ENCODE measurements at places on chromosomes 2 and 18.

GRCh38 chr2:102615620-102616436 is 3.5 kb upstream of the SLC9A2 start:
- DNase-seq: peak; percentile 45

DNA sequence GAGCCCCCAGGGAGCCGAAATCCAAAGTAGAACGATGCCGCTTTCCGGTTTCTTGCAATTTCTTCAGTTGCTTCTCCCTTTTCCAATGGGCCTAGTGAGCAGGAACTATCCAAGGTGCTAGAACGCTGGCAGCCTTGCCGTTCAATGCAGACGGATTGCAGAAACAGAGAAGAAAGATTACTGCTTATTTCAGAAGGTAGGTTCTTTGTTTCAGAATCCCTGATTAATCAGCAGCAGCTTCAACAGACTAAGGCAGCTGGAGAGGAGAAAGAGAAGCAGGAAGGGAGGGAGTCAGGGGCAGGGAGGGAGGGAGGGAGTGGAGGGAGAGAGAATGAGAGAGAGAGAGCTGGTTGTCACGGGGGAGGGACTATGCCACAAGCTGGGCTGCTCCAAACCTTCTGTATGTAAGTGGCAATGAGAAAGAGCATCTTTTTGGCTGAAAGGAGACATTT is 576 bp downstream of the NYAP2 start:
- peak; percentile 4 for DNase-seq

DNA sequence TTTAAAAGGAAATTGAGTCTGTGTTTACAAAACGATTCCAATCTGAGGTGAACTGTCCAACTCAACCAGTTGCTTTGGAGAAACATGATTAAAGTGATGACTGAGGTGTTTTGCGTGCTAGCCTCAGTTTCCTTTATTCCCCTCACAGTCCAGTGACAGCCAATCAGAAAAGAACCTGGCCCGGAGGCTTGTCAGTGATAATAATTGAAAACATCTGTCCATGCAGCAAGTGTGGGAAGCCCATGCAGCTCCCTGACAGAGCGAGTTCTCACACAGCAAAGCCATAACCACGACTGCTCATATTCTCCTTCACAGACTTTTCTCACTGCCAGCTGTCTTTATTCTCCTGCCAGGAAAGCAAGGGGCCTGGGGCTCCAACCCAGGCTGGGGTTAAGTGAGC is 613.4 kb downstream of the ARHGAP15 start:
- DNase-seq: no peak

GRCh38 chr2:88239781-88240180 is 69.6 kb downstream of the THNSL2 start:
- DNase-seq: no peak

GRCh38 chr2:237816531-237816930 is 18.0 kb downstream of the RBM44 start:
- DNase-seq: no peak

- DNase-seq: no peak
Measured at GRCh38 chr18:44852818-44853217, 172.1 kb downstream of the SETBP1 start.

GRCh38 chr2:71667256-71668182 is 214.2 kb downstream of the DYSF start:
- no peak for DNase-seq

- DNase-seq: peak; percentile 83
Measured at GRCh38 chr2:134245340-134245984, 8.4 kb upstream of the MGAT5 start.

DNA sequence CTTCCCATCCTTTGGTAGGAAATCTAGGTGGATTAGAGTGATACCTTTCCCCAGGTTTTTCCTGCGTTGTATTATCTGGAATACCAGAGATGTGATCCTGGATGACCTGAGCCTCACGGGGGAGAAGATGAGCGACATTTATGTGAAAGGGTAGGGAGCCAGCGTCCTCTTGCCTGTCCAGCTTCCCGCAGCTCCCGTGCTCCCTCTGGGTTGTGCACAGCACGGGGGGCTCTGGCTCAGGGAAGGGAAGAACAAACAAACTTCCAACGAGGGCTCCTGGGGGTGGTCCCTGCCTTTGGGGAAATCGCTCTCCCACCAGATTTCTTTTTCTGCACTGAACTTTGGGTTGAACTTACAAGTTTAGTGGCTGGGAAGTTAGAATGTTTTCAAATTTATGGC is 215.7 kb downstream of the DYSF start:
- DNase-seq: no peak

- no peak for DNase-seq
Measured at GRCh38 chr18:54209471-54210180, 14.8 kb downstream of the MBD2 start.

DNA sequence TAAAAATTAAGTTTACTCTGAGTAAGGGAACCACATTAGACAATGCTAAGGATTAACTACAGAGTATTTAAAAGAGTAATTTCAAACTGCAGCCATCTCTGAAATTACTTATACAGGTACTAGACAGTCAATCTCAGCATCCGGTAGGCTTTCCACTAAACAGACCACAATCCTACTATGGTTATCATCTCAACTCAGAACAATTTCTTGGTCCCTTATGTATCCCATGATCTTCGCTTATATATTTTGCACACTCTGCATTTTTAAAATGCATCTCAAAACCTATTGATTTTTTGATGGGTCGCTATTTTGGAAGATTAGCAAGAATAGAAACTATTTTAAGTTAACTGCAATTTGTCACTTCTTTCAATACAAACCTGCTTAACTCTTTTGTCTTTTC is 1.4 kb downstream of the PPP4R1 start:
- DNase-seq: no peak

DNA sequence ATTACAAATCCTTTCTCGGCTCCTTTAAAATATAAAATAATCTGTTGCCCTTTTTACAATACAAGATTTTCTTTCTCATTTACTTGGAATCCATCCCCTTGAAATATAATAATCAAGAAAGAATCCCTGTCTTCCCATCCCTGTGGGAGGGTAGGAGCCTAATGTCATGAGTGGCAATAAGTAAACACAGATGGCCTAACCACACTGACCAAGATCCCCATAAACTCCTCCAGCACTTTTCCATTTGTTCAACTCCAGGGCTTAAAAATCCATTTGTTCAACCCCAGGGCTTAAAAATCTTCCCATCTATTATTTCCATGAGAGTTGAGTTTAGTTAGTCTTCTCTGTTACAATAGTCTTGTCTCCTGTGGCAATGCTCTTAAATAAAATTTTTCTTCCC is 297.6 kb downstream of the CDH7 start:
- no peak for DNase-seq

DNA sequence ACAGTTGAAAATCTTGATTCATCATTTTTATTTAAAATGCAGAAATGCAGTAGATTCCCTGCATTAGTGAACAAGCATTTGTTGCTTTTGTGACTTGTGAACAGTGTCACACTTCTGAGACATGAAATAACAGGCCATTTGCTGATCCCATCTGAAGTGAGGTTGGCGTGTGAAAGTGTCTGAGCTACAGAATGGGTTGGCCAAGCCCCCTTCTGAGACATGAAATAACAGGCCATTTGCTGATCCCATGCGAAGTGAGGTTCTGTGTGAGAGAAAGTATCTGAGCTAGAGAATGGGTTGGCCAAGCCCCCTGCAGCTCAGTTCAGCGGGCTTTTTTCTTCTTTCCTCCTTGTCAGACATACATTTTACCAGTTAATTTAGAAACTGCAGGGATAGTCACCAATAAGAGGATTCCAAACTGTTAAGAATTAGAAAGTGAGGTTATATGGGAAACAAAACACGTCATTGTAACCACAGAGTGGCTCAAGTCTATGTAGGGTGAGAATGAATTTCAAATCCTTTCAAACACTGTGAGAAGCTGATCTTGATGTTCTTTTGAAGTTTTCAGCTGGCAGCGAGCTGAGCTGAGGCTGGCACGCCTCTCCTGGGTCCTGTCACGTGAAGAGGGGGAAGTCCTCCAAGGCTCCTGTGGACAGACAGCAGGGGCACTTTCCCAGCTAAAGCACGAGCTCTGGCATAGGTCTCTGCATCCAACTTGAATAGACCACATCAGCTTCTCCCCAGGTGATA is 339.2 kb upstream of the SALL3 start:
- DNase-seq: no peak

DNA sequence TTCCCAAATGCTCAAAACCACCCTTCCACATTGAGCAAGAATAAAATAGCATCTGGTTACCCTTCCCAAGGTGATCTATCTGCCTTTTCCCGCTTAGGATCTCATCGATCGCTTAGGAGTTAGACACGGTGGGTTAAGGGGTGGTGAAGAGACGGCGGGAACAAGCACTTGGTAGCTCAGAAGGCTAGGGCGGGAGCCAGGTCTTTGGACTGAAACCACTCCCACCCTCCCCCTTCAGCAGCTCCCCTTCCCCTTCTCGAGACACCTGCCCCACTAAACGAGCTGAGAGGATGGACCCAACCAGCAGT is 513 bp downstream of the THOC1 start:
- DNase-seq: no peak

DNA sequence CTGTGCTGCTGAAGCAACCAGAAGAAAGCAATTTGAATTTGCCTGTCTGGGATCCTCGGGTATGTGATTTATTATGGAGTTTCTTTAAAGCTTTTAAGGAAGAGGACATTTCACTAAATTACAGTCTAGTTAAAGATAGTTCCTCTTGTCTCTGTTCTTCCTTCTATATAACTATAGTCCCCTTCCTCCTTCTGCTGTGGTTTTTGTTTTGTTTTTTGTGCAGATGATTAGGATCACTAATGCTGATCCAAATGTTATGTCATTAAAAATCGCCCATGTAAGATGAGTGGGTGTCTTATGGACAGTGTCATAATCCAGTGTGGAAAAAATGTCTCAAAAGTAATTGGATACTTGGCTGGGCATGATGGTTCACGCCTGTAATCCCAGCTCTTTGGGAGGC is 24.7 kb downstream of the PAPOLG start:
- no peak for DNase-seq

DNA sequence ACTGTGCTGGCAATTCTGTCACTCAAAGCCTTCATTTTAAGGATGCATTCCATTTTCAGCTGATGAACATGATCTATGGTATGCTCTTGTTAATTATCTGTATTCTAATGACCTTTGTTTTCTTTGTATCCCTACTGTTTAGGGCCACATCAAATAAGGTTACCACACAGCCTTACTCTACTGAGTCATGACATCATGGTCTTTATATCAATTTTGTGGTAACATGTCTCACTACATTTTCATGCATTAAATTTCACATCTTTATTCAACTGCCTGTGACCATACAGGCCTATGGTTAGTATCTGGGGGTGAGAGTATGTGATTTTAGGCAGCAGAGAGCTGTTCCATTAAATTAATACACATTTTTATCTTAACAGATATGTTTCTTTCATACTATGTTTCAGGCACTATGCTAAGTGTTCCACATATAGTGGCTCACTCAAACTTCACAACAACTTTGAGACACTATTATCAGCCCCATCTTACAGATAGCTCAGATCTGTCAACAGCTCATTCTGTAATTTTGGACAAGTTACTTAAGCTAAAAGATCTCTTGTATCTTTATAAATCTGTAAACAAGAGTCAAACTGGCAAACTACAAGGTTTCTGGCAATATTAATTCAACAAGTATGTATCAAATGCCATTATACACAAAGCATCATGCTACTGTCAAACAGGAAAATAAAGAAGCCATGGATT is 18.0 kb downstream of the LRPPRC start:
- no peak for DNase-seq

DNA sequence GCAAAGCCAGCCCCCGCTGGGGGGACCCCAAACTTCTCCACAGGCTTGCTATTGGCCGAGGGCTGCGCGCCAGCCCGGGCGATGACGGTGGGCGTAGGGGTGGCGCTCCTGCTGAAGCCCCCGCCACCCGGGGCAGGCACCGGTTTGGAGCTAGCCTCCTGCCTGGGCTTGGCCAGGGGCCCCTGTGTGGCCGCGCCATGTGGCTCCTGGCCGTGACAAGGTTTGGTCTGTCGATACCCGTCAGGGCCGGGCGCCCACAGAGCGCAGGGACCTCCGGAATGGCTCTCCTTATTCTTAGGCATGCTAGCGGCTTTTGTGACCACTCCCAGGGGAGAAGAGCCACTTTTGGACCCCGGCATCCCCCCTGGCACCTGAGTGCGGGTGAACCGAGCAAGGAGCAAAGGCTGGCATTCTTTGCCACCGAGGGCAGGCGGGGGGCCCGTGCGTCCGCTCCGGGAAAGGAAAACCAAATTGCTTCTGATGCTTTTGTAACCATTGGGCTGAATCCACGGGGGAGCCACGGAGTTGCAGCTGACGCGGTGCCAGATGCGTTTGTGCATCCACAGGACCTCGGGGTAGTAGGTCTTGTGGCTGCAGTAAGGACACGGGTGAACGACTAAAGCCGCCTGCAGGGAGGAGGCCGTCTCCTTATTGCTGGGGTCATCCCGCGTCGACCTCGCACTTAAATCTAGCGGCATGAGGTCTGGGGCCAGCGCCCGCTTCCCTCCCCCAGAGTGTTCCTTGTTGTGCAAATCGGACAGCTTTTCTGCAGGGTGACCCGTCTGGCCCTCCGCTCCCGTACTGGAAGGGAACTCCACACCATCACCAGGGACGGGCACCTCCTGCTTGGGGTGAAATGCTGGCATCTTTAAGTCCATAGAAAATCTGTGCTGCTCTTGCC is 115.6 kb downstream of the ZNF516 start:
- DNase-seq: no peak

- no peak for DNase-seq
Measured at GRCh38 chr18:28814365-28814764, 637.4 kb upstream of the CDH2 start.

DNA sequence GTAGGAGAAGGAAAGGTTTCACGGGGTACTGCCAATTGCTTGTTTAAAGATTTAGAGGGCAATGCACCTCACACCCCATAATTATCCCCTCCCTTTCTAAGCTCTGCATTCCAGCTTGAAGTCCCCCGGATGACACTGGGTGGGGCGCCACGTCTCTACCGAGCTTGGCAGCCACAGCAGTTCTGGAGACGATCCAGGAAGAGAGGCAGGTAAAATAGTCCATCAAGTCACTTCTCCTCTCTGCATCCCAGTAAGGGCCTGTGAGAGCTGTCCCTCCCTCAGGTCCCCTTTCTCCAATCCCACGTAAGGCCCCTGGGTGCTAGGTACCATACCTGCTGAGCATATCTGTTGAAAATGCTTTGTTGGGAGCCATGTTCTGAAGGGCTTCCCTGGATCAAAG is 65.7 kb downstream of the CAPN13 start:
- no peak for DNase-seq

All from activated naive CD8-positive, alpha-beta T cell treated with anti-CD3 and anti-CD28 coated beads, Interleukin-2, amount 50 U/mL, for 24 hours (primary cell).